ENCODE measurements at places on chromosomes 3 and 15.

DNA sequence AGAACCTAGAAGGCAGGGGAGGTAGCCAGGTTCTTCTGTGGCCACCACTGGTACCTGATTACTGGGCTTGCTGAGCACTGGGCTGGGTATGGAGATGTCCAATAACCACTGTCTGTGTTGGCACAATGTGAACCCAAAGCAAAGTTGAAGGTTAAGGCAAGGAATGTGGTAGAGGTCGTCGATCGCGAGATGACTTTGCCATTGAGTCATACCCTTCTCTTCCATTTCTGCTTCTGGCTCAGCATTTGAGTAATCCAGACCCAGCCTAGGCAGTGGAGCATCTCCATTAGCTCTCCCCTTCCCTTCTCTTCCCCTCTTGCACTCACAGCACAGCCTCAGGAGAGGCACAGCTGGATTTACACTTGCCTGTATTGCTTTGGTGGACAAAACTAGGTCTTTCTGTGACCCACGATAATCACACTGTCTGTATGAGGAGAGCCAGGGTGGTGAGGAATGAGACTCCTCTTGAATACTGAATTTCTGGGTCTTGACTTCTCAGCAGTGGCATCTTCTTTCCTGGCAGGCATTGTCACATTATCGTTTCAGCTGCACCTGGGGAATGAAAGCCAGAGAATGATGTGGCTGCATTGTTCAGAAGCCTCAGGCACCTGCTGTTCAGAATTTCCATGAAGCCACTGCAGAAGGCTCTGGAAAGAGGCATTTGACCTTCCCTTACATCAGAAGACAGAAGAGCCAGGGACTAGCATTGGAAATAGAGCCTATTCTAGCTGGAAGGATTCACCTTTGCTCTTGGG is 272.6 kb downstream of the PDCD6IP start:
- no peak for DNase-seq

- peak; percentile 51 for DNase-seq
Measured at GRCh38 chr3:194306109-194306686, 44.9 kb downstream of the CPN2 start.

GRCh38 chr15:62164396-62165103 is 535 bp downstream of the C2CD4B start:
- no peak for DNase-seq

- no peak for DNase-seq
Measured at GRCh38 chr15:98785807-98786621, 137.7 kb downstream of the IGF1R start.

DNA sequence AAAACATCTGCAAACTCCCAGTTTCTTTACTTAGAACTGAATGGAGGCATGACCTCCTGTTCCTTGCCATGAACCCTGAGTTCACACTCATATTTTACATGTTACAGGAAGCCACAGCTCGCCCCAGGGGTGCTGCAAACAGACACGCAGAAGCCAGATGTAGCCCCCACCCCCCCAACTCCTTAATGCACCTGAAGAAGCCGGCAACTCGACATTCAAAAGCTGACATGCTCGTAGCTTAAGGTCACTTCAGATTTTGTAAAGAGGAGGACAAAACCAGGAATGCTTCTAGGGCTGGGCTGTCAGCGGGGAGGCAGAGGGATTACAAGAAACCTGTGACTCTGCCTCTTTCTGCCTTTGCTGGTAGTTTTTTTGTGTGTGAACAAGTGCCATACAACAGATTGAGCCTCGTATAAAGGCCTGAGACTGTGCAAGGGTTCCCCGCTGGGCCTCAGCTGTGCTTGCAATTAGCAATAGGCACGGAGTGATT is 42.0 kb upstream of the FEZF2 start:
- DNase-seq: no peak

DNA sequence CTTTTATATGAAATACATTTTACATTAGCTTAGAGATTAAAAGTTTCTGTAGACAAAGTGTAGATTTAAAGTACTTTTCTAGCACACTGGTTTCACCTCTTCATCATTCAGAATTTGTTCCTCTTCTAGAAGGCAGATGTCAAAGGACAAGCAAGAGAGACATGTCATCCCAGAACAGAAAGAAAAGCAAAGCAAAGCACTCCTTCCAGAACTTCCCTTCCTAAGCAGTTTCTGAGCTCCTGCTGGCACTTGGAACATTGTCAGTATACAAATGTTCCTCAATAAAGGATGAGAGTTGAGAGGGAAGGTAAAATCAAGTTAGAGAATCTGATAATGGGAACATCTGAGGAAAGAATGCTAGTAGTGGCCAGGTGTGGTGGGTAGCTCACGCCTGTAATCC is 26.2 kb downstream of the TMOD3 start:
- DNase-seq: no peak

GRCh38 chr3:151816091-151816604 is 2.2 kb downstream of the AADAC start:
- no peak for DNase-seq

DNA sequence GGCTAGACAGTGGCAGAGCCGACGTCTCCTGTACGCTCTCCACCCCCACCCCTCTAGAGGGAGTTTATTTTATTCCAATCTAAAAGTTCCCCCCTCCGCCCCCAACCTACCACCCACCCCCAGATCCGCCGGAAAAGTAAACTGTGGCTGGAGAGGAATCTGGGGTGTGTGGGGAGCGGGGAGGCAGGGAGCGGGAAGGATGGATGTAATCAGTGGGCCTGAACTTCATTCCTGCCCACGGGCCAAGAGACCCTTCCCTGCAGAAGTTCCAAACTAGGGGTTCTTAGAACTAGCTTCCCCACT is 537 bp upstream of the CSRNP1 start:
- DNase-seq: no peak

DNA sequence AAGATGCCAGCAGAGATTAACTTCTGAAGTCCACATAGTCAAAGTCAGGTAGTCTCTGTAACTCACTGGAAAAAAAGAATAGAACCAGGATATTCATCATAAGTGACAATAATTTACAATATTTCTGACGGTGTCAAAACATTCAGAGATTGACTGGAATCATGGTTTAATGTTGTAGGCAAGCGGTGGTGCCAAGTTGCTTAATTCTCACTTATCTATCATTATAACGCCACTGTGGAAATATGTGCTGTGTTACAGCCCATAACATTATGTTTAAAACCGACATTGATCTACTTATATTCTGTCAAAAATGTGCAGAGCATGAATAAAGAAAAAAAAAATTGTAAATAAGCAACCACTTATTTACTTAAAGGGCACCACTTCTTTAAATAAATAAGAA is 801.7 kb downstream of the DIPK2A start:
- DNase-seq: no peak

- DNase-seq: no peak
Measured at GRCh38 chr3:191987831-191988350, 526.9 kb downstream of the PYDC2 start.

- no peak for DNase-seq
Measured at GRCh38 chr3:138093721-138094120, 21.7 kb downstream of the DZIP1L start.

GRCh38 chr3:113468539-113468938 is 27.2 kb upstream of the CFAP44 start:
- DNase-seq: no peak

GRCh38 chr3:142509079-142509478 is 61.2 kb upstream of the XRN1 start:
- DNase-seq: no peak

DNA sequence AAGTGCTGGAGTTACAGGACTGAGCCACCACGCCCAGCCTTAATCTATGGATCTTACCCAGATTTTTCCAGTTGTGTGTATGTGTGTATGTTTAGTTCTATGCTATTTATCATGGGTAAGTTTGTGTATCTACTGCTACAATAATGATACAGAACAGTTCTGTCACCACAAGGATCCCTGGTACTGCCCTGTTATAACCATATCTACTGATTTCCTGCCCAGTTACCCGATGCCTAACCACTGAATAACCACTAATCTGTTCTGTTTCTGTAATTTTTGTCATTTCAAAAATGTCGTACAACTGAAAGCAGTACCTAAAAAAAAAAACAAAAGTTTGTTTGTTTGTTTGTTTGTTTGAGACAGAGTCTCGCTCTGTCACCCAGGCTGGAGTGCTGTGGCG is 123.7 kb upstream of the RAP2B start:
- no peak for DNase-seq

DNA sequence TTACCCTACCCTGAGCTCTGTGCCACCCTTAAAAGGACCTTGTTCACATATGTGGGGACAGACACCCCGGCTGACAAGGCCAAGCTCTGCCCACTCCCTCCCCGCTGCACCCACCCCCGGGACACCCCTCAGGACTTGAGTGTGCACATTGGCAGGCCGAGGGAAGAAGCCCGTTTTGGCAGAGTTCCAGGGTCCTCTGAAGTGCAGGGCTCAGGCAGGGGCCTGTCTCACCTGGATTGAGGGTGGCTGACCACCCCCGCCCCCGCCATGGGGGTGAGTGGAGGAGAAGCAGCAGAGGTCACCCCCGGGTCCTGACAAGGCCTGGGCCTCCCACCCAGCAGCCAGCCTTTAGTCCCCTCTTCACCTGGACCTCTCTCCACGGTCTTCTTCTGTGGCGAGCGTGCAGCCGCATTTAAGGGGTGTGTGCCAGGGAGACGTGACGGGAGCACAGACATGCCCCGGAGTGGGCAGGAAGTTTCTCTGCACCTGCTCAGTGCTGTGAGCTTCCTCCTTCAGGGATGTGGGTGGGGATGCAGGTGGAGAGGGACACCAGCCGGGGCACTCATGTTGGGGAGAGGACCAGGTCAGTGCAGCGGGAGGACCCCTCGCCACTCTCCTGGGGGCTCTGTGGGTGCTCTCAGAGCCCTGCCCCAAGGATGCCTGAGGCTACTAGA is 50.7 kb downstream of the LINGO1 start:
- no peak for DNase-seq

DNA sequence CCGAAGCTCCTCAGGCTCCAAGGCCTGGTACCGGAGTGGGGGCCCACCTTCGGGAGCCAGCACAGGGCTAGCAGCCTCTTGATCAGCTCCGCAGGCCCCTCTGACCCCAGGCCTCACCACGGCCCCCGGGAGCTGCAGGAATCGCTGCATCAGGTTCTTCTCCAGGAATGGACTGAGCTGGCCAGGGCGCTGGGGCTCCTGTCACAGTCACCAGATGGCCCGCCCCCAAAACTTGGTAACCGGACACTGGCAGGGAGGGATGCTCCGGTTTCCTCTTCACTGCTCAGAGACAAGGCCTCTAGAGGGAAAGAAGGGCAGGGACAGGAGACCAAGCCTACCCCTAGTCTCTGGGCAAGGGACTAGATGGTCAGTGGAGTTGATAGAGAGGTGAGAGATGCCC is 9.9 kb downstream of the AP3B2 start:
- DNase-seq: no peak

- no peak for DNase-seq
Measured at GRCh38 chr3:181030948-181031347, 41.4 kb upstream of the DNAJC19 start.

- DNase-seq: no peak
Measured at GRCh38 chr3:64150623-64151207, 74.6 kb downstream of the PRICKLE2 start.

GRCh38 chr15:95994418-95994817 is 336.1 kb upstream of the NR2F2 start:
- no peak for DNase-seq

- no peak for DNase-seq
Measured at GRCh38 chr3:127954640-127955039, 39.6 kb downstream of the KBTBD12 start.

DNA sequence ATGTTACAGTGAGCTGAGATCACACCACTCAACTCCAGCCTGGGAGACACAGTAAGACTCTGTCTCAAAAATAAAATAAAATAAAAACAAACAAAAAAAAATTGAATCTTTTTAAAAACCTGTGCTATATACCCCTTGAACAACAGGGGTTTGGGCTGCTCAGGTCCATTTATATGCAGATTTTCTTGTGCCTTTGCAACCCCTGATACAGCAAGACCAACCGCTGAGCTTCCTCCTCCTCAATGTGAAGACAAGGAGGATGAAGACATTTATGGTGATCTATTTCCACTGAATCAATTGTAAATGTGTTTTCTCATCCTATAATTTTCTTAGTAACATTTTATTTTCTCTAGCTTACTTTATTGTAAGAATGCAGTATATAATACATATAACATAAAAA is 831.0 kb upstream of the ARPP21 start:
- DNase-seq: no peak

DNA sequence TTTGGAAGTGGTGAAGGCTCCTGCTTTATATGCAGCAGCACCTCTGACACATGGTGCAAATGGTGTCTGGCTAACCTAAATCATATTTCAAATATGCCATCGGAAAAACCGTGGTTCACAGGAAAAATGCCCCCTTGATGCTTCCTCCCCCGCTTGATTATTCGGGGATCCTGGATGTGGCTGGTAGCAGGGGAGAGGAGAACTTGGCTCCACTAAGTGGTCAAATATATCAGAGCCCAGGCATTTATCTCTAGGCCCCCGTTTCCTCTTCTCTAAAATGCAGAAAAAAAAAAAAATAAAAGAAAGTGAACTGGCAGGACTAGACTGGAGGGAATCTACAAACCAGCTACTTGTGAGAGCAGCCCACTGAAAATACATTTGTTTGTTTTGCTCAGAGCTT is 18.2 kb upstream of the ATP2B2 start:
- DNase-seq: no peak

GRCh38 chr3:135364676-135365075 is 569.6 kb downstream of the EPHB1 start:
- no peak for DNase-seq

GRCh38 chr15:58494567-58494966 is 62.8 kb downstream of the LIPC start:
- DNase-seq: no peak

DNA sequence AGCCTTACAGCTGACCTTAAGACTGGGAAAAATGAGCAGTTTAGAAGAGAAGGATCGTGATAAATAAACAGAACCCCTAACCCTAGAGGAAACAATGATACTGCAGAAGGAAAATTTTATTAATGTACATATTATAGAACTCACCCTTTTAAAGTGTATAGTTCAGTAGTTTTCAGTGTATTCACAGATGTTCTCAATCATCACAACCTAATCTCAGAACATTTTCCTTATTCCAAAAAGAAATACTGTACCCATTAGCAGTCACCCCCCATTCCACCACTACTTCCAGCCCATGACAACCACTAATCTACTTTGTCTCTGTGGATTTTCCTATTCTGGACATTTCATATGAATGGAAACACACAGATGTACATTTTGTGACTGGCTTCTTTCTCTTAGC is 90.2 kb upstream of the AGTR1 start:
- no peak for DNase-seq

DNA sequence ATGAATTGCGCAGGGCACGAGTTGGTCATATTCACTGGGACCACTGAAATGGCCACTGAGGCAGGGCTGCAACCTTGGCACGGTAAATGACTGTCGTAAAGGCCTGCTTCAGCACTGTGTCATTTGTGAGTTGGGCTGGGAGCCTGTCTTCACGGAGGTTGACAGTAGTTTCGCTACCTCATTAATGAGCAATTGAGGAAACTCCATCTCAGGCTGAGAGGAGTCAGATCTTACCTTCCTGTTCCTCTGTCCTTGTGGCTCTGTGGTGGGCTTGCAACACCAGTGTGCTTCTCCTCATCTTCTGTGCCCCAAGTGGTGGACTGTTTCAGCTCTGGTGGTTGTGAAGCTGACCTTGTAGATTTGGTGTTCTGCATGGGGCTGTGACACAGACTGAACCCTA is 80.1 kb upstream of the EIF1B start:
- no peak for DNase-seq

Data from activated CD4-positive, CD25-positive, alpha-beta regulatory T cell treated with anti-CD3 and anti-CD28 coated beads, Interleukin-2, amount 50 U/mL, for 72 hours (primary cell).